ENCODE measurements at places on chromosomes 12 and 14. TPM values are rescaled to one million over a fixed set of nuclear protein-coding genes. Genes with fewer than 3 reads are reported as not detected.

The LRP1-AS gene
- not detected for total RNA-seq

The ABCD2 gene
- 0.01 TPM for total RNA-seq

The SPPL3 gene
- total RNA-seq, result 33.3 TPM

The SYCP3 gene
- total RNA-seq, result 0.08 TPM

The IL31 gene
- total RNA-seq, result not detected

The STAC3 gene
- 0.54 TPM for total RNA-seq

The CCDC38 gene
- total RNA-seq, result 0.12 TPM

The POLE2 gene
- total RNA-seq, result 14.0 TPM

The NIN gene
- 19.8 TPM for total RNA-seq

The RND1 gene
- 3.1 TPM for total RNA-seq

The ZDHHC22 gene
- 0.20 TPM for total RNA-seq

The RAB15 gene
- total RNA-seq, result 21.0 TPM

The SERPINA3 gene
- total RNA-seq, result 12.6 TPM

The PZP gene
- not detected for total RNA-seq

The P2RX2 gene
- not detected for total RNA-seq

The NTF3 gene
- total RNA-seq, result not detected

The SBNO1 gene
- total RNA-seq, result 33.7 TPM

The PAH gene
- total RNA-seq, result not detected

The SLC17A8 gene
- total RNA-seq, result not detected

The SERPINA5 gene
- total RNA-seq, result 0.27 TPM

The SLC25A21 gene
- 0.53 TPM for total RNA-seq

The OVCH1 gene
- not detected for total RNA-seq

The LRRC43 gene
- 0.14 TPM for total RNA-seq

The FBLN5 gene
- 6.1 TPM for total RNA-seq

The MYH6 gene
- total RNA-seq, result 0.11 TPM

The PWP1 gene
- 94.2 TPM for total RNA-seq
